ENCODE measurements at places on chromosomes 13 and 19.

- DNase-seq = peak; percentile 92
These were observed 17.7 kb upstream of the SPACA4 start for GRCh38 chr19:48588670-48589401.

- no peak for DNase-seq
These were observed 27.1 kb downstream of the FAM124A start for GRCh38 chr13:51249255-51249654.

DNA sequence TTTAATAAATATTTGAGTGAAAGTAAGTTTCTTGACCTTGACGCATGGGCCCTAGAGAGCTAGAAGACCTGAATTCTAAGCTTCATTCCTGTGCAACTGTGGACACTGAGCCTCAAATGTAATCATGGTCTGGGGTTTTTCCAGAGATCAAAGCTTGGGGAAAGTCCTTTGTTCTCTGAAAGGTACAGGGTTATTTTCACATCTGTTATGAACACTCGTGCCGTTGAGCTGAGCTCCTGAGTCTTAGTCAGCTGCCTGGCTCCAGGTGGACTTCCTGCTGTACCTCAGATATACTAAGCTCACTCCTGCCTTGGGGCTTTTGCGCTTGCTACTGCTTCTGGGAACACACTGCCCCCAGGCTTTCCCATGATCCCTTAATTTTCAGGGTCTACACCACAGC, 7.5 kb upstream of the ZBTB32 start:
- no peak for DNase-seq

- no peak for DNase-seq
These were observed 107.2 kb upstream of the CACNA1A start for GRCh38 chr19:13613447-13613846.

DNA sequence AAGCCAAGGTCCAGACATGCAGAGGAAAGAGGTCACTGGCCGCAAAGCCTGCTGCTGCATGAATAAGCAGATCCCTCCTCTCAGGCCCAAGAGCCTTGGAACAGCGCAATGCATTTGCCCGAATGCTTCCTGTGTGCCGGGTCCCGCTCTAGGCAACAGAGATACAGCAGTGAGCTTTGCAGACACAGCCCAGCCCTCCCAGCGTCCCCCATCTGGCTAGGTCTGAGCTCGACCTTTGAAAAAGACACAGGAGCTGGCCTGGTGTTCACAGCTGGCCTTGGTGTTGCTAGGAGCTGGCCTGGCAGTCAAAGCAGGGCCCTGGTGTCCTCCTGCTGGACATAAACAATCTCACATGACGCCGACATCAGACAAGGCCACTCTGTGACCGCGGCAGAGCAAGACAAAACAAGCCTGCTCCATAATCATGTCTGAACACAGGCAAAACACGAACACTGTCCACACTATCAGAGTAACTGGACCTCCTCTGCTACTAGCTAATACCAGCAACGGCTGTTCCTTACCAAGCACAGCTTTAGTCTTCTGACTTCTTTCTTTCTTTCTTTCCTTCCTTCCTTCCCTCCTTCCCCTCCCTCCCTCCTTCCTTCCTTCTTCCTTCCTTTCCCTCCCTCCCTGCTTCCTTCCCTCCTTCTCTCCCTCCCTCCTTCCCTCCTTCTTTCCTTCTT, 5.7 kb upstream of the PEX11G start:
- no peak for DNase-seq

GRCh38 chr19:7272856-7273578, 21.2 kb downstream of the INSR start:
- DNase-seq = no peak

GRCh38 chr19:44846455-44847143, 502 bp downstream of the NECTIN2 start:
- DNase-seq = no peak

DNA sequence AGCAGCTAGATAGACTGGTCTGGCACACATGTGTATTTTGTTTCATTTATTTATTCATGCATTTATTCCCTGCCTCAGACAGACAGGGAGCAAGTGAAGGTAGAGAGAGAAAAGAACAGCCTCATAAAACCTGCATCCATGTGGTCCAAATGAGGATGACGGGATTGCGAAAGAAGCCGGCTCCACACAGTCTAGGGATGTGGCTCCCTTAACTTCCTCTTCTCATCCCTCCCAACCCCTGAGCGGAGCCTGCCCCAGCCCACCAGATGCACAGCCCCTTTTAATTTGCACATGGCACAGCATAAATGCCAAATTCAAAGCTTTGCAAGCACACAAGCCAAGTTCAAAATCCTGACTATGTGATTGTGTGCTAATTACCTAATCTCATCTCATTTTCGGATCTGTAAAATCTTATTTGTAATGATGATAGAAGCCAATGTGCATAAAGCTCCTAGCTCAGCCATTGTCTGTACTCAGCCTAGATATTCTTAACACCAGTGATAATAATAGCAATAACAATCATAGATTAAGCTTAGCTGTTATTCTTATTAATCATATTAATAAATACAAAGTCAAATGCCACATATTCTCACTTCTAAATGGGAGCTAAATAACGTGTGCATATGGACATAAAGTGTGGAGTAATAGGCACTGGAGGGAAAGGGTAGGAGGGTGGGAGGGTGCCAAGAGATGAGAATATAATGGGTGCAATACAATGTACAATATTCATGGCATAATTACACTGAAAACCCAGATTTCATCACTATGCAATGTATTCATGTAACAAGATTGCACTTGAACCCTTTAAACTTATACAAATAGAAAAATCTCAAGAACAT, 156.3 kb downstream of the DCT start:
- DNase-seq = no peak

DNA sequence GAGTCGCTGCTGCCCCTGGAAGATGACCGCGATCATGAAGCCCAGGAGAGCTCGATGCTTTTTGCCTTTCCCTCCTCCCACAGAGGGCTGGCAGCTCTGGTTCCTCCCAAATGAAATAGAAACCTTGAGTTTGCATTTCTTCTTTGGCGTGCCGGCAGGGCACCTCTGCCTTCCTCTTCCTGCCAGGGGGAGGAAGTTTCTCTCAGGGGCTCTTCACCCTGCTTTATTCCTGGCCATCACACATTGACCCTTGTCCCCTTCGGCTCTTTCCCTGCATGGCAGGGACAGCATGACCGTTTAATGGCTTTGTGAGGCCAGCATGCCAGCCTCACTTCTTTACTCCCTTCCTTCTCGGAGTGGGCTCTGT, 47.9 kb downstream of the ACTN4 start:
- no peak for DNase-seq

GRCh38 chr19:50897191-50897607, 14.0 kb downstream of the KLK4 start:
- DNase-seq = no peak

- no peak for DNase-seq
These were observed 3.8 kb downstream of the PLPP2 start for GRCh38 chr19:287381-287871.

DNA sequence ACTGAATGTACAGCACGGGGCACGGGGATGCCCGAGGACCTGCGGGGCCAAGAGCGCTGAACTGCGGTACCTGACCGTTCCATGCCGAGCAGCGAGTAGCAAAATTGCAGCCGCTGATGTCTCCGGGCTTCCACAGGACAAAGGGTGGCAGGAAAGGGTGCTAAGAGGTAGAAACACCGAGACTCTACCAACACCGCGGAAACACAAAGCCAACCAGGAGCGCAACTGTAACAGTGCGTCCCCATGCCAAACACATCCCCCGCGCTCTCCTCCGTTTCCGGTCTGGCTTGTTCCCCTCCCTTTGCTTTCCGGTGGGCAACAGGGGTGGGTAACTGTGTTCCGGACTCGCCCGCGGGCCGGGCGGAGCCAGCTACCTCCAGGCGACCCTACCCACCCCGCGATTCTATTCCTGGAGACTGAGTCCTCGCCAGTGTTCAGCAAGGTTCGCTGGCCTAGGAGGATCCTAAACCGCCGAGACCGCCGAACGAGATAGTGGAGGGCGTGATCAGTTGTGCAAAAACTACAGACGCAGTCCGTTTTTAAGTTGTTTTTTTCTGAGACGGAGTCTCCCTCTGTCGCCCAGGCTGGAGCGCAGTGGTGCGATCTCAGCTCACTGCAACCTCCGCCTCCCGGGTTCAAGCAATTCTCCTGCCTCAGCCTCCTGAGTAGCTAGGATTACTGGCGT, 34.9 kb upstream of the NEK3 start:
- DNase-seq = peak; percentile 82

GRCh38 chr13:20997301-20998161, 63.9 kb downstream of the LATS2 start:
- DNase-seq = no peak

- no peak for DNase-seq
These were observed 367.4 kb downstream of the MTUS2 start for GRCh38 chr13:29187584-29187983.

GRCh38 chr13:29436291-29436690, 159.2 kb downstream of the SLC7A1 start:
- no peak for DNase-seq

GRCh38 chr19:15118789-15119494, 11.7 kb downstream of the SYDE1 start:
- no peak for DNase-seq
